ENCODE measurements at places on chromosomes 5 and 9.

DNA sequence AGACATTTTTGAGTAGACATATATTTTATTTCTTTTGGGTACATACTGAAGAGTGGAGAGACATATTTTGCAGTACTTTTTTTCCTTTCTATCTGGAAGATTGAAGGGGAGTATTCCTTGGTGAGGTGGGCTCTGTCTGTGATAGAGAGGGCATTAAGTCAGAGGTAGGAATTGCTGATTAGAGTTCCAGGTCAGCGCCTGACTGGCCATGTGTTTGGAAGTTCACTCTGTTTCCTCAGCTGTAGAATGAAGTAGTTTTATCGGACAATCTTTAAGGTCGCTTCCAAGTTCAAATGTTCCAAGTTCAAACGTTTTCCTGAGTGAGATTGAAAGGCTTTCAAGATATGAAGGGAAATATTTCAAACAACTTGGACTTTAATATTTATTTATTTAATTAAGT, 45.5 kb downstream of the RASGRF2 start:
- no peak for DNase-seq

GRCh38 chr5:111810112-111810511, 53.1 kb upstream of the NREP start:
- DNase-seq: no peak

- DNase-seq: no peak
These were observed 250.9 kb upstream of the SEMA6A start for GRCh38 chr5:116825486-116825885.

GRCh38 chr5:64806537-64806936, 37.8 kb downstream of the CWC27 start:
- no peak for DNase-seq

DNA sequence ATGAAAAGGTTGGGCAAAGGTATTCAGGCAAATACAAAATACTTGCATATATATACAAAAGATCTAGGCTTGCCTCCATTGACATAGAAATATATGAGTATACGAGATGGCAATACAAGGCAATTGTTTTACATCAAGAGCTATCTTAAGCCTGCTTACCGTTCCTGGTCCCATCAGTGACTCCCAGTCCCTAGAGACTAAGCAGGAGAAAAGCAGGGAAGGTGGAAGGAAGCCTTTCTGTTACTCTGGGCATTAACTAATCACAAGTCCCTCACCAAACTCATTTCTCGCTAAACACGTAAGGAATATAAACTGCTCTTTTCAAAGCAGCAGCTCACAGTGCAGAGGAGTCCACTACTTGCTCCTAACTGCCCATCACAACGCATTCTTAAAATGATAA, 125.2 kb downstream of the ZNF608 start:
- DNase-seq: no peak

DNA sequence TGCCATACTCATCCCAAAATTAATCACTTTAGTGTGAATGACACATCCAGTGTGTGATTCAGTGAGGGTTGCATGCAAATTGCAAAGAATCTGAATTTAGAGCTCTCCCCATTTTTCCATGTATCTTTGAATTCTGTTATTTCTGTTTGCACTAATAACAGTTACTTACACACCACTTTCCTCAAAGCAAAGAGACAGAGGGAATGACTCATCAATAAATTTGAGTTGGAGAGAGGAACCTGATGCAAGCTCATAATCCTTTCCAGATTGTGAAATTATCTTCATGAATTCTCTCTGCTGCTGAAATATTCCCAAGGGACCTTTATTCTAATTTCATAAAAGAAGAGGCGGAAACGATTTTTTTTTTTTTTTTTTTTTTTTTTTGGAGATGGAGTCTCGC, 204.8 kb downstream of the CDH9 start:
- no peak for DNase-seq

GRCh38 chr5:171574376-171574775, 154.9 kb downstream of the FGF18 start:
- DNase-seq: no peak

DNA sequence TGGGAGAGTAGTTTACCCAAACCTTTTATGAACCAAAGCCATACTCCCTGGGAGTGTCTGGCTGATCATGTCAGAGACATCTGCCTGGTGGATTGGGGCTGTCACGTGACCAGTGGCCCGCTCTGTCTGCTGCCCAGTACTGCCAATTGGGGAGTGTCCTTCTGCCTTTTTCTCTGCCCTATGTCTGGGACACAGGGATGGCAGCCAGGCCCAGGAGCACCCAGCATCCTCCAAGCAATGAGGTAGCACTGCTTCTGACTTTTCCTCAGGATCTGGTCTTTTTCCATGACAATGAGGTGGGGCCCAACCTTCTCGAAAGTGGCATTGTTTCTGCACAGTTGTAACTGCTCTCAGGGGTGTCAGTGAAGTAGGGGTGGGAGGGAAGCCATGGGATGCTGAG, 21.8 kb downstream of the DAPK1 start:
- no peak for DNase-seq

GRCh38 chr5:116534964-116535651, 39.5 kb downstream of the SEMA6A start:
- DNase-seq: no peak

GRCh38 chr9:126663661-126664072, 49.9 kb downstream of the LMX1B start:
- DNase-seq: no peak

DNA sequence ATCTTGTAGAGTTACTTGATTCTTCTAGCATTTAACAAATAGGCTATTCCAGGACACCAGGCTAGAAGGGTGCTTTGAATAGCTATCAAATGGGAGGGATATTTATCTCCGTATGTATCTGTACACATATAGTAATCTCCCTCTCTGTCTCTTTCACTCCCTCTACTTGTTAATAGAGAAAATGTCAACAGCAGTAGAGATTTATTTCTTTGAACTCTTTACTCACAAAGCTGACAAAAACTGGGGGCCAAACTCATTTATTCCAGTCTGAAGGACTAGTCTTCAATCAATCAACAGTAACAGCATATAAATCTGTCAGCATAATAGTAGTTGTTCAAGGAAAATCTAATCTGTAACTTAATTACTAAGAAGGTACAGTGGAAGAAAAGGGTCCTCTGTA, 78.2 kb upstream of the FER start:
- no peak for DNase-seq

DNA sequence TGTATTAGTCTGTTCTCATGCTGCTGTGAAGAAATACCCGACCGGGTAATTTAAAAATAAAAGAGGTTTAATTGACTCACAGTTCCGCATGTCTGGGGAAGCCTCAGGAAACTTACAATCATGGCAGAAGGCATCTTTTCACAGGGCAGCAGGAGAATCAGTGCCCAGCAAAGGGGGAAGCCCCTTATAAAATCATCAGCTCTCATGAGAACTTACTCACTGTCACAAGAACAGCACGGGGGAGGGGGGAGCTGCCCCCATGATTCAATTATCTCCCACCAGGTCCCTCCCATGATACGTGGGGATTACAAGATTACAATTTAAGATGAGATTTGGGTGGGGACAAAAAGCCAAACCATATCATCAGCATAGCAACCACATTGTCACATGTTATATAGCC, 102.5 kb downstream of the GPBP1 start:
- DNase-seq: no peak

All from stimulated activated CD8-positive, alpha-beta memory T cell treated with anti-CD3 and anti-CD28 coated beads, Interleukin-4, amount 100 ng/mL, for 24 hours (primary cell).